HT-29 (cell line): ENCODE measurements at places on chromosomes 1 and 21. TPM values are rescaled to one million over a fixed set of nuclear protein-coding genes. Genes with fewer than 3 reads are reported as not detected.

The PLA2G2C gene
- not detected in 2 replicates for total RNA-seq

The OLFML2B gene
- total RNA-seq, result 0.66 TPM in 1 of 2 replicates, not detected in the other

The NGF gene
- total RNA-seq, result not detected in 2 replicates

The HHIPL2 gene
- 1.8 TPM in 1 of 2 replicates, not detected in the other for total RNA-seq

The PERM1 gene
- total RNA-seq, result 0.03 TPM in 1 of 2 replicates, not detected in the other

The MSH4 gene
- 0.05 and 0.16 TPM in 2 replicates for total RNA-seq
